Naive B cell (primary cell): ENCODE measurements at places on chromosomes 7 and 10. TPM values are rescaled to one million over a fixed set of nuclear protein-coding genes. Genes with fewer than 3 reads are reported as not detected.

GRCh38 chr7:158278745-158279320 is 308.8 kb downstream of the PTPRN2 start:
- DNase-seq: no peak

Gene LRRC61
- polyA plus RNA-seq: 28.6 TPM

- no peak for DNase-seq
These were observed 17.0 kb downstream of the STAM start for GRCh38 chr10:17660921-17661320.

DNA sequence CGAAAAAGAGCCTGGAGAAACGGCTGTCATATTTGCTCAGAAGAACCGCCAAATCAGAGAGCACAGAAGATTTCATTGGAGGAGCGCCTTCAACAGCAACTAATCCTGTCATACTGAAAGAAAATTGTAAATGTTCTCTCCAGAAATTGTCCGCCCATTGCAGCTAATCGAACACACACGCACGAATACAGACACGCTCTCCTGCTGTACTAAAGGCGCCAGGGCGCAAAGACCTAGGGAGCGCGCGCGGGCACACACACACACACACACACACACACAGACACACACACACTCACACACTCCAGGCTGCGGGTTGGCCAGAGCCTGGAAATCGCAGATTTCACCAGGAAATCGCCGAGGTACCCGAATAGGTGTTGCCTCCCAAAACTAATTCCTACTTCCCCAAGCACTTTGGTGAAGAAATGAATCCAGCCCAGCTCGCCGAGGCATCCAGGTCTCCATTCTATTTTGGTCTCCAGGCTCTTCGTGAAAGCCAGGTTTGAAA is at the start of gene CHRM2:
TSS of gene CHRM2 (plus strand) at position 157 of the 505 bp plus-strand sequence. CDS start 146,214 bp downstream, outside the sequence.
- DNase-seq: no peak

DNA sequence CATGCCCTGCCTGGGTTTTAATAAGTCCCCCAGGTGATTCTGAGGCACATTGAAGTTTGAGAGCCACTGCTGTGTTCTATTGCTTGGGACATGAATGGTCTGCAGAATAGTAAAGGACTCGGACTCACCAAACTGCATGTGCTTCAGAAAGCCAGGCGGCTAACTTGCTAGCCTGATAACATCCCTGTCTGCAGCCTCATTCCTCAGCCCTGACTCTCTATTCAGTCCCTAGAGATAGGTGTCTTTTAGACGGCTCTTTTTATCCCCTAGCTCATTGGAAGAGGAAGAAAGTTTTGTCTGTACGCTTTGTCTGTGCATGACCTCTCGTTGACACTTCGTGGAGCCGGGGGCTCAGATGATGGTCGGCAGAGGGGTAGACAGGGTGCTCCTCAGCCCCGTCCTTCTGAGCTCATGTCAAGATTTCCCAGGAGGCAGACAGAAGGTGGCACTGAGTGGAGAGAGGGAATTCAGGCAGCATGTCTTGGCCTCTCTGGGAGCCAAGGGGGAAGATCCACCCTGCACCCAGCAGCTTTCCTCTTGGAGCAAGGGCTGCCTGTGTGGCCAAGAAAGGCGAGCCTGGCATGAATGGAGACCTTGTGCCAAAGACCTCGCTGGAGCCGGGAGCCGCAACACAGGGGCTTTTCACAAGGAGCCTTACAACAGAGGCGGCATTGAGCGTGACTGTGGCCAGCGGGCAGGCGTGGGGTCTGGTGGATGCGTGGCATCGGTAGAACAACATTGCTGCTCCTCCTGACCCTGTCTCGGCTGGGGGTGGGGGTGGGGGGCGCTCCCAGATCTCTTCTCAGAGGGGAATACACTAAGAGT is 51.1 kb upstream of the PODXL start:
- DNase-seq: no peak
